ENCODE measurements at places on chromosomes 1 and 21.

GRCh38 chr1:90295534-90295933, 300.6 kb downstream of the ZNF326 start:
- DNase-seq, result no peak

DNA sequence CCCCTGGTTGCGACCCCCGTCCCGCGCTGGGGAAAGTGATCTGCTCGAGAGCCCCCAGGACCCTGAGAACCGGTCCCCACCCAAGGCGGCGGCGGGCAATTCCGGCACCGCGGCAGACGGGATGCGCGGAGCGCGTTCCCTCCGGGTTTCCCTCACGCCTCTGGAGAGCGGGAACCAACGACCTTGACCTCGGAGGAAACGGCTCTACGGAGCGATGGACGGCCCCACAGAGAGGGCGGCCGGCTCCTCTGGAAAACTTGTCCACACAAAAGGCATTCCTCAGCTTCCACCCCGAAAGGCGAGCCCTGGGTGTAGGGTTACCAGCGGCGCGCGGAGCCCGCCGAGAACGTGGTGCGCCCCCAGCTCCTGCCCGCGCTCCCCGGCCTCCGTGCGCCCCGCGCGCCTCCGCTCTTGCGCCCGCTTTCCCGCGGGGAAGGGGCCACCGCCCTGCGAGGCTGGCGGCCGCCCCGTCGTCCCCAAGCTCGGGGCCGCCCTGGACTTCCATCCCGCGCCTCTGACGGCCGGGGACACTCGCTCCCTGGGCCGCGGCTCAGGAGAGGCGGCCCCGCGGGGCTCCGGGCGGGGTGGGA, 391 bp upstream of the KIAA1614 start:
- DNase-seq, result no peak

GRCh38 chr1:214525535-214526019, 25.8 kb downstream of the PTPN14 start:
- no peak for DNase-seq

DNA sequence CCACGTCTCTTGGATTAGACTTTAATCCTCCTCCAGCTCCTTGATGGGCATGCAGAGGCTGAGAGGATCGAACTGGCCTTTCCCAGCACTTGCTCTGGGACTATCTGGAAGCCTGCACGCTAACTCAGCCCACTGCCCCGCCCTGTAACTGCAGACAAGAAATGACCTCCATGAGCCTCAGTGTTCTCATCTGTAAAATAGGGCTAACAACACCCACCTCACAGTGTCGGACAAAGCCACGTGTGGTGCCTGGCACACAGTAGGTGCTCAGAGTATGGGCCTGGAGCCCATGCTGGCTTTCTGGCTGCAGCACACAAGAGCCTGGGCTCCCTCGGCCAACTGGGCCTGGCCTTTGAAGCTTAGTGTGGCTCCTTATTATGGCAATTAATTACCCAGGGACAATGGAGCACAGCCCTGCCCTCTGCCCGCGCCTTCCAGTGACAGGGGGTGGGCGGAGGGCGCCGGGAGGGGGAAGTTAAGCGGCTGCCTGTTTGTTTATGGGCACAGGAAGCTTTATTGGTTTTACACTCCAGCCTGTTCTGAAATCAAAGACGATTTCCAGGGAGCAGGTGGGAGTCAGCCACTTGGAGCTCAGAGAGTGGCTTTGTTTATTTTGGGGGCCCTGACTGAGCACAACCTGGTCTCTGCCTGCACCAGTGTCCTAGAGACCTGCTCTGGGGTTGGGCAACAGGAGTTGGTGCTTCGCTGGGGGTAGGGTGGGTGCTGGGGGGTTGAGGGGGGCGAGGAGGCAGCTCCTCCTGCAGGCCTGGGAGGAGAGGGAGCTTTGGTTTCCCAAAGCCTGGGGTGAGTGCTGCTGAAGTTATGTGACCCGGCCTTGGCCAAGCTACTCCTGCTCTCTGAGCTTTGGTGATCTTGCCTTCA, 31.0 kb downstream of the PAX7 start:
- DNase-seq, result no peak

DNA sequence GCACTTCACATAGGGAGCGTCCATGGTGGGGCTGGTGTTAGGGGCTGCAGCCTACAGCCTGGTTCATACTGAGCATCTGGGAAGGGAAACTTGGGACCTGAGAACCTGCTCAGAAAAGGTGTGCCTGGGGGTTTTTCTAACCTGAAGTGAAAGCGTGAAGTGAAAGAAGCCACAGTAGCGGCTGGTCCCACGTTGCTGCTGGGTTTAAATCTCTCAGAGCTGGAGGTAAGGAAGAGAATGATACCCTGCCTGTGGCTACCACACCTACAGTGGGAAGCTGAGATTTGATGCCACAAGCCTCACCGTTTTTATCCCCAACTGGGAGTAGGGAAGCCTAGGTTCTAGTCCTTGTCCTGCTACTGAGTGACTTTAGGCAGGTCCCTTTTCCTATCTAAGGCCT, 21.0 kb upstream of the FUCA1 start:
- DNase-seq, result no peak

DNA sequence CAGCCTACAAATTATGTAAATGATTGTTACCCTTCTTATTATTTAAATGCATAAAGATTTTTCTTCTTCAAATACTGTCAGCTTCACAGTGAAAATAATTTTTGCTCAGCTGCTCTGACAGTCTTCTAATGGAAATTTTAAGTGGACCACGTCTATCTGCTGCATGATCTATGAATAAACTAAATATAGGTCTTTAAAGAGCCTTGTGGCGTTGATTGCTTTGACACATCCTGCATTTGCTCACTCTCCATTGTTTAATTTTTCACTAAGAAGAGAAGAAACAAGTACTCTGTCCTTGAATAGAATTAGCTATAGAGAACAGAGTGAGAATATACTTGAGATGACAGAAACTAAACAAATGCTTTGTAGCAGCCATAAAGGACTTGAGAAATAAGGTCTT, 826.1 kb downstream of the MRPL39 start:
- DNase-seq, result no peak

- DNase-seq, result no peak
These were observed 38.2 kb upstream of the TARDBP start for GRCh38 chr1:10973956-10974881.

DNA sequence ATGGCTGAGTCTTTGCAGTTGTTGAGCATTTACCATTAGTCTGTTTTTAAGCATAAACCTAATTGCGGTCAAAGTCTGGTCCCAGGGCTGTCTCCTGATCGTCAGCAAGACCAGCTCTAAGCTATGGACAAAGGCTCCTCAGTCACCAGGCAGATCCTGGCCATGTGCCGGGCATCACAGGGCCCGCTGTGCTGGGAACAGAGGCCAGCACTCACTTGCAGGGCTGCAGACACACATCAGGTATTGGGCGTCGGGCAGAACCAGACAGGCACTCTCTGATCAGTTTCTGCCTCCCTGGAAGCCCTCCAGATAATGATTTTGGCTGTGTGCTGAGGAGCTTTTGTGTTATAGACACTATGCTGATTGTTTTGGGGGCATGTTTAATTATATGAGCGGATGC, 26.6 kb downstream of the TMEM51 start:
- DNase-seq, result no peak

DNA sequence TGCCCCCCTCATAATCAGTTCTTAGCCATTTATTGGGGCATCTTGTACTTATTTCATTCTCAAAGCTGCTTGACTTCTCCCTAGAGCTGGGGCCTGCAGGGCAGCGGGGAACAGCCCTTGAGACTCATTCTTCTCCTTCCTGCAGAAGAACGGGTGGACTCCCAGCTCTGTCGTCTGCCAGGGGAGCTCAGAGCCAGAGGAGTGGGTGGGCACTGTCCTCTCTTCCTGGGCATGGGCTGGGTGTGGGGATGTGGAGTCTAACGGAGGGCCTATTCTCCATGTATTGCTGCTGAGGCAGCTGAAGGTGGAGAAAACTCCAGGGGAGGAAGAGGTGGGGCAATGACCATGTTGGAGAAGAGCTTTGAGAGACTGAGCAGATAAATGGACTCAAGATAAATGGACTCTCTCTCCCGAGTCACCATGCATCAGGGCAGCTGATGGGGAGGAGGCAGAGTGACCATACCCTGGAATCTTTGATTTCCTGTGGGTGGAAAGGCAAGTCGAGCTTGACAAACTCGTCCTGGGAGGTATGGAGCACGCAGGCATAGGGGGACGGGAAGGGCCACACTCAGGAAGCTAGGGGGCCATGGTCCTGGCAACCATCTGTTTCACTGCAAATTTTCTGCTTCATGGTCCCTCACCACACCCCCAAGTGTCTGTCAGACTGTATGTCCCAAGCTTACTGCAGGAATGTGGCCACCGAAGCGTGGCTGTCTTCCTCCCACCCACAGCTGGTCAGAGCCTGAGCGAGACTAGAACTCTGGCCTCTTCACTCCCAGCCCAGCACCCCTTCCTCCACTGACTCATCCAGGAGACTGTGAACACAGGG, 56.9 kb upstream of the ATP2B4 start:
- no peak for DNase-seq

GRCh38 chr1:27589841-27590426, 14.0 kb downstream of the AHDC1 start:
- DNase-seq, result no peak

GRCh38 chr1:54967372-54967771, 13.1 kb upstream of the TMEM61 start:
- DNase-seq, result no peak

DNA sequence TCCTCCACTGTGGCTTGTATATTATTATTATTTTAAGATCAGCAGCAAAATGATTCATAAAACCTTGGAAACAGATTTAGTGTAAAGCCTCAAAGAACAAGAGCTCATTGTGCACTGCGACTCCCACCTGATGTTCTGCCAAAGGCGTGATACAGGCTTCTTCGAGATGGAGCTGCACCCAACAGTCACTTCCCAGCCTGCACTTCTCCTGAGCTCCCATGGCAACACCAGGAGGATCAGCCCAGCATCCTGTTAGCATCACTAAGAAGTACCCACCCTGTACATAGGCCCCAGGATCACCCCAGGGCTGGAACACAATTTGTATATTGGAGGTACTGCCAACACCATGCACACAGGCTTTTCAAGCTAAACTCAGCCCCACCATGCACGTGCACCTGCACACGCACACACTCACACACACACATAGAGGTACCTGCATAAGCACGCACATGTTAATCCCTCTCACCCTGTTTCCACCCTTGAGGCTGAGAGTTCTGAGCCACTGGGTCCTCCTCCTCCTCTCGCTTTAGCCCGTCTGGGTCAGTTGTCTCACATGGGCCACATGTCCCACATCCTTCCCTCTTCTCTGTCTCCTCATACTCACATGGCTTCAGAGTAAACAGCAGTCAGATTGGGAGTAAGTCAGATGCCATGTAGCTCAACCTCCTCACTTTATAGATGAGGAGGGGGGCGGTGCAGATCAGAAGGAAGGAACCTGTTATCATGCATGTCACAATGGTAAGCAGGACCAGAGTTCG, 281.9 kb upstream of the POU3F1 start:
- DNase-seq, result no peak

DNA sequence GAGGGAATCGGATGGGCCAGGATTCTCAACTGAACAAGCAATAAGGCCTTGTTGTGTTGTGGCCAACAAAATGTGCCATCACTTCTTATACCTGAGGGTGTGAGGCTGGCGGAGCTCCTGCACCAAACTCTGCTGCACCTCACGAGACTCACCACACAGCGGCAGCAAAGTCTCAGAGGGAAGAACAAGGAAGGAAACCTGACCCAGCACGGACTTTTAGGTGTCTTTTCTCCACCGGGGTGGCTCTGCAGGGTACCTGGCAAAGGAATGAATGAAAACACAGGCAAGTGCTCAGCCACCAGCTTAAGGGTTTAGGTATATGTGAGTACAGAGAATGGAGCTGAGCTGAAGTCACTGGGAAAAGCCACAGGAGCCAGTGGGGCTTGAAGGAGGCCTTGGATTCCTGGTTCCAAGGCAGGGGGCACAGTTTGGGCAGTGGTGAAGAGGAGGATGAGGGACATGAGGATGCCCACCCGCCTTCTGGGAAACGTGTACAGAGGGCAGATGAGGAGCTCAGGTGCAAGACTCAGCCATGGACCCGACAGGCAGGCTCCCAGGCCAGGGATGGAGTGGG, 31.1 kb upstream of the HSD3B1 start:
- DNase-seq, result no peak

GRCh38 chr1:150160964-150161621, 11.4 kb downstream of the PLEKHO1 start:
- no peak for DNase-seq

GRCh38 chr1:231028682-231029081, 11.4 kb downstream of the FAM89A start:
- DNase-seq, result no peak

- DNase-seq, result no peak
These were observed 69.7 kb upstream of the COL6A1 start for GRCh38 chr21:45911806-45912325.

- DNase-seq, result no peak
These were observed 418.5 kb downstream of the DPYD start for GRCh38 chr1:97502360-97502759.

- no peak for DNase-seq
These were observed 193.8 kb upstream of the JUN start for GRCh38 chr1:58977598-58977997.

- DNase-seq, result no peak
These were observed 14.3 kb downstream of the CHI3L2 start for GRCh38 chr1:111241797-111242196.

- no peak for DNase-seq
These were observed at the start of gene SH3BGR for GRCh38 chr21:39451332-39452206. Gene SH3BGR (plus strand): TSS chr21:39451970. CDS start chr21:39452097, 127 bp downstream.

- DNase-seq, result no peak
These were observed 25.1 kb upstream of the MYCL start for GRCh38 chr1:39926820-39927219.

- DNase-seq, result no peak
These were observed 18.4 kb downstream of the OLIG1 start for GRCh38 chr21:33088384-33088783.

Measured in stimulated activated CD8-positive, alpha-beta memory T cell treated with anti-CD3 and anti-CD28 coated beads, Interleukin-2, amount 100 ng/mL, for 1 hour (primary cell).